ENCODE measurements at places on chromosomes 11 and 22.
A peak's percentile ranks its signal among the peaks of the same experiment; 100 is the strongest.

DNA sequence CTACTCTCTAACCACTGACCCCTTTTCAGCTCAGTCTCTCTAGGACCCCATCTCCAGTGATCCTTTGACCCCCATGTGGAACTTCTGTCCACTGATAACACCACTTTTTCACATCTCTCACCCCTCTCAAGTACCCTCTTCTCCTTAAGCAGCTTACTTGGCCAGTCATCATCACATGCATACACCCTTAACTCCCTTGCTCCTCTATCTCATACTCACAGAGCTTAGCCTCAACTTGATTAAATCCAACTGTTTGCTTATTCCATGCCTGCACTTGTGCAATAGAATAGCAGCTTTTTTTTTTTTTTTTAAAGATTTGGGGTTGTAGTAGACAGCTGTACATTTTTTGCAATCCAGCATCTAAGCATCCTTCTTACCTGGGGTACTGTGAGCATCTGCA is 22.2 kb downstream of the AQP11 start:
- DNase-seq: no peak

GRCh38 chr11:65425971-65426838 is 3.6 kb downstream of the NEAT1 start:
- no peak for DNase-seq

DNA sequence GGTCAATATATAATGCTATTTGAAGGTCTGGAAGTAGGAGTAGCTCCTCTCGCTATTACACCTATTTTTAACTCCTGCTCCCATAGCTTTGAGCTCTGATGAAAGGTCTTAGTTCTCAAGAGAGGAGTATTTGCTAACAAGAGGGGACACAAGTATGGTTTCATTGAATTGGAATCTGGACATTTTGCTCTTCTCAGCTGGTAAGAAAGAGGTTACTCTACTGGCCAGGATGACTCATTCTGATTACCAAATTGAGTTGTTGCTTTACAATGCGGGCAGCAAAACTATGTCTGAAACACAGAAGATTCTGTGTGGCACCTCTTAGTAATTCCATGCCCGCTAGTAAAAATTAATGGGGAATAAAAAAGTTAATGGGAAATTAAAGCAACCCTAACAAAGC is 63.6 kb upstream of the EP300 start:
- peak; percentile 88 for DNase-seq

GRCh38 chr22:35930933-35931332 is 97.7 kb downstream of the RBFOX2 start:
- DNase-seq: peak; percentile 36

DNA sequence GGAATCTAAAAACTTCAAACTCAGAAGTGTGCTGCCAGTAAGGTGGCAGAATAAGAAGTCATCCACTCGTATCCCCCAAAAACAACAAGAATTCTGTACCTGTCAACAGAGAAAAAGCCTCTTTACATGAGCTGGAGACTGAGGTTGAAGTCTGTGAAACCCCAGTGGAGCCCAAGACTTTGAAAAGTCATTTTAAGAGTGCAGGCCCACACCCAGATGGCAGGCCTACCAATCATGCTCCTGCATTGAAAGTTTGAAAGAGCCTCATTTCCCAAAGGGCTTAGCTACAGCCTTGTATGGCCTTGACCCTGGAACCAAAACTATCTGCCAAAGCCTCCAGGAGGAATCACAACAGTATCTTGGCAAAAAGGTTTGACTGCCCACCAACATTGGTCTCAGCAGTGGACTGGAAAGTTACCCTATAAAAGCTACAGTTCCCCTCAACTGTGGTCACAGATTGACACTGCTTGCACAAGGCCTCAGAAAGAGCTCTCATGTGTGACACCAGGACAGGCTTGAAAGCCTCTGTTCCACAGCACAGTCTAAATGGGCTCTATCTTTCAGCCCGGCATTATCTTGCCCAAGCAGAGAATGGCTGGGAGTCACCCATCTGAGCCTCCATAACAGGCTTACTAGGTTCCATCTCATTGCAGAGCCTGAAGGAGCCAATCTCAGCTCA is 47.7 kb downstream of the SLC22A9 start:
- DNase-seq: no peak

DNA sequence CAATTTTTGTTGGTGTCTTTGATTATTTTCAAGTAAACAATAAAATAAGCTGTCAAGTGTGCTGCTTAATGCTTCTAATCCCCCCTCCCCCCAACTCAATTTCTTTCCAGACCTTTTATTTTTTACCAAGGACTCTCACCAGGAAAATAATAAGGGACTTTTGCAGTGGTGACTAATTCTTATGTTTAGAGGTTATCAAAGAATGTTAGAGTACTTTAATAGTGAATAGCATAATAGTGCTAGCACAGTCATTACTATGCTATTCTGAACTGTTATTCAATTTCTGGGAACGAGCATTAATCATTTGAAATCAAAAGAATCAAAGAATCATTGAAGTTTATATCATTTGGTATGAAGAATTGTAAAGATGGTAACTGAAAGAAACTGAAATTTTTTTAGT is 251.4 kb downstream of the DDX10 start:
- no peak for DNase-seq

DNA sequence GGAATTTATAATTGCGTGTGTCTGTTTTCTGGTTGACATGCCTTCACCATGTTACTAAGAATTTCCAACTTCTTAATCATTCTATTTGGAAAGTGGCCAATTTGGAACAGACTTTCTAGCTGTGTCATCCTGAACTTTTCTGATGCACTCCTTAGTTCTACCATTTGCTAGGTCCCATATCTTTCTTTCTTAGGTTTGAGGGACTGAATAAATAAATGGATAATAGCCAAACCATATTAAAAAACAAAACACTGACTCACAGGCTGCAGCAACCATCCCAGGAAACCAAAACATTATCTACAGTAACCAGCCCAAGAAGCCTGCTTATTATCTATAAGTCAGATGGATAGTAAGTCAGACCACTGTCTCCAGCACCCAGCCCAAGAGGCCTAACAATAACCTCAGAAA is 57.5 kb upstream of the PLET1 start:
- DNase-seq: peak; percentile 89

GRCh38 chr11:126079621-126080124 is 17.0 kb upstream of the CDON start:
- DNase-seq: no peak

DNA sequence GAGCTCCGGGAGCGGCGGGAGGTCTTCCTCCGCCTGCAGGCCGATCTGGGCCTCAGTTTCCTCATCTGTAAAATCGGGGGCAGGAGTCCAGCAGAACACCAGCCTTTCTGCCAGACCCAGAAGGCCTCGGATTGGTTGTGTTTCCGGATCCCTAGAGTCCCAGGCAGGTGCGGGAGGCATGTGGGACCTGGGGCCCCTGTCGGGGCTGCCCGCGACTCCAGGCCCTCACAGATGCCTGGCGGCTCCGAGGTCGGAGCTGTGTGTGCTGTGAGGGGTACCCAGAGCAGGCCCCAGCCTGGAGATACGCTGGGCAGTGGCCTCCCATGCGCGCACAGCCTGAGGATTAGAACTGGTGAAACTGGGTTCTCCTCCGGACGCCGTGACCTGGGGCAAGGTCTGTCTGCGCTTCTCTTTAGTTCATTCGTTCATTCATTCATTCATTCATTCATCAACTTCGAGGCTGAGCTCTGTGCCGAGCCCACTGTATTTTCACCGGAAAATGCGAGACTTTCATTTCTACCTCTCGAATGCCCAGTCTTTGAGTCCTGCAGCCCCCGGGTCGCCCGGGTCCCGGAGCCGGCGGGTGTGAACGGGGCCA is 24.6 kb downstream of the FLRT1 start:
- DNase-seq: no peak

GRCh38 chr11:24082860-24083259 is 414.0 kb upstream of the LUZP2 start:
- DNase-seq: no peak

DNA sequence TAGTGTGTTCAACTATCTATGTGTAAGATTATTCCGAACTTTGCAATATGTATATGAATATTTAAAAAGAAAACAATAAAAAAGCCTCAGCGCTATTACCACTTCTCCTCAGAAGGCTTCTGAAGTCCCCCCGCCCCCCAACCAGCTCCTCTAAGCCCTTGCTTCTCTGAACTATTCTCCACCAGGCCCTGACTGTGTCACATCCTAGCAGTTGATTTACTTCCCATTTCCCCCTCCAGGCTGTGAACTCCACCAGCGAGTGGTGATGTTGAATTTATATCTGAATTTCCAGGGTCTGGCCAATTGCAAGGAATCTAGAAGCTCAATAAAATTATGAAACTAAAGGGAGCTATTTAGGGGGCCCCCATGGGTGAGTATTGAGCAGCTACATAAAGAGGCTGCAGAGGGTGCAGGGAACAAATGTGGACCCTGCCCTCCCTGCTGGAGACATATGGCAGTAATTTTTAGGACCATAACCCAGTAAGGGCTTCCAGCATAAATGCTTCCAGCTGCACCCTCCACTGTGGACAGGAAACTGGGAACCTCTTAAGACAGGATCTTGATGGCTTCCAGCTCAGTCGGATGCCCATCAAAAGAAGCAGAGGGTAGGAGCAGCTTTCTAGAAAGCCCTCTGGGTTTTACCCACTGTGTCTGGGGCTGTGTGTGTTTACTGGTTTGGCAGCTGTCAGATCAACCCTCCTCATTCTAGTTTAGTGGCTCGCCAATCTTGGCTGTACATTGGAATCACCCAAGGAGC is 81.4 kb downstream of the TIMP3 start:
- no peak for DNase-seq

GRCh38 chr11:122270535-122270934 is 154.5 kb upstream of the BLID start:
- no peak for DNase-seq

DNA sequence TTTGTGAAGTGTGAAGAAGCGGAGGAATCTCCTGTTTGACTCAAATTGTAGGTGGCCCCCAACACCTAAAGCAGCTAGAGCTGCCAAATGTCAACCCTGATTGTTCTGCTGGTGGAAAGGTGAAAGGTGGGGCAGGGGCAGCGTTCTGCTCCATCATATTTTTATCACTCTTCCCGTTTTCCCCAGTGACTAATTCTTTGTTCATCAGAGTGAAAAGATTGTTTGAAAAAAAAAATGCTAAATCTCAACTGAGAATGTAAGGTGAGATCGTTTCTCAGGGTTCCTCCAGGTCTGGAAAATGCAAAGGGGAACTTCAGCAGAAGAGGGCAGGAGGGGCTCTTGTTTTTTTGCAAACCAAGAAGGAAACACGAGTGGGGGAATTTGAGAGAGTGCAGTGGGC is 137.7 kb downstream of the MN1 start:
- no peak for DNase-seq

GRCh38 chr11:8068605-8069221 is 12.3 kb upstream of the TUB start:
- peak; percentile 55 for DNase-seq

- DNase-seq: peak; percentile 77
Observed at GRCh38 chr11:12174477-12175143, 64.2 kb downstream of the MICAL2 start.

All from skeletal muscle cell (primary cell).